Activated naive CD8-positive, alpha-beta T cell treated with anti-CD3 and anti-CD28 coated beads, Interleukin-2, amount 50 U/mL, for 16 hours (primary cell): ENCODE measurements at places on chromosomes 16 and 17.
A peak's percentile ranks its signal among the peaks of the same experiment; 100 is the strongest.

DNA sequence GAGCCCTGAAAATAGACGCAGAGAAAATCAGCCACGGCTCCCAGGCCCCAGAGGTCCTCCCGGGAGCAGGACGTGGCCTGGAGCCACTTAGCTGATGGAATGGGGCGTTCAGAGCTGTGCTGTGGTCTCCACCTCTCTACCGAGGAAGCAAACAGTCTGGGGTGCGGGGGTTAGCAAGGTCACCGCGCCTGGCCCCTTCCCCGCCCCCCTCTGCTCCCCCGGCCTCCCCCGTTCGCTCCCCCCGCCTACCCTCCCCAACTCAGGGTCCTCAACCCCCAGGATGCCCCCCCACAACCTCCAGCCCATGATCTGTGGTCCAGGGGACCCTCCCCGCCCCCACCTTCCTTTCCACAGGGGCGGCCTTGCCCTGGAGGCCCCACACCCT lies 20.6 kb upstream of the C1QTNF8 start:
- no peak for DNase-seq

DNA sequence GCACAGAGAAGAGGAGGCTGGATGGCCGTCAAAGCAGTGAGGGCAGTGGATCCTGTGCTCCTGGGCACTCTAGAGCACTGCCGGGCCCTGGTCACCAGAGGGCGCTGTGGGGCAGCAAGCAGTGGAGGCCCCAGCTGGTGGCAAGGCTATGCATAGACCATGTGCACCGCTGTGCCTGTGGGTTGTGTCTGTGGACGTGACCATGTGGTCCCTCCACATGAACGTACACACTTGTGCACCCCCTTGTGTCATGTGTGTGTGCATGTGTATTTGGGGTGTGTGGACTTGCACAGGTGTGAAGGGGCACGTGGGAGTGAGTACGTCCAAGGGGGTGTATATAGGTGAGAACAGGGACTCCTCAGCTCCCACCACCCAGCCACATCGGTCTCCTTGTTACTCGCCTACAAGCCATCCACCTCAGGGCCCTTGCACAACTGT lies 4.4 kb upstream of the MAP2K3 start:
- DNase-seq = peak; percentile 78

DNA sequence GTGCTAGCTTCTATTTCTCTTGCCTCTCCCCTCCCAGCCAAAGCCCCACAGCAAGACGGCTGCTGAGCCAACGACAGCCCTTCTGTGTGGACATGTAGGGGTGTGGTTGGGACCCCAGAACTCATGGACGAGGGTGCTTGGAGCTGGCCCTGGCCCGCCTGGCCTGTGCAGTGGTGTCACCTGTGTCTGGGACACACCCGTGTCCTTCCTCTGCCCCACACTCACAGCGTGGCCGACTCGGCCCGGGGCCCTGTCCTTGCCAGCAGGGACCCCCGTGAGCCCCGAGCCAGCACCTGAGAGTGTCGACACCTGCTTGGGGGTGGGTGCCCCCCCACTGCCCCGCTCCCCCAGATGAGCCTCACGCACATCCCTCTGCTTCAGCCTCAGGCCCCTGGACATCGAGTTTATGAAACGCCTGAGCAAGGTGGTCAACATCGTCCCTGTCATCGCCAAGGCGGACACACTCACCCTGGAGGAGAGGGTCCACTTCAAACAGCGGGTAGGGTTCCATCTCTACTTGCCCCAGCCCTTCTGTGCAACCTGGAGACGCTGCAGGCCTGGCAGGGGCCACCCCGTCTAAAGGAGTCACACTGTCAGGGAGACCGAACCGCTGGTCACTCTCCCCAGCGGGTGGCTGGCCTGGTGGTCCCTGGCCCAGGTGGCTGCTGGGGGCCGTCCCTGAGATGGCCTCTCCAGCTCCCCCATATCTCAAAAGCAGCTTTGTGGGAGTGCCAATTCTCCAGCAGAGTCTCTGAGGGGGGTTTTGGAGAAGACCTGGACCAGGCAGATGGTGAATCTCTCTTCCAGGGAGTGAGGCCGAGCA lies 349.8 kb downstream of the SEC14L1 start:
- DNase-seq = no peak

- DNase-seq = no peak
Observed at GRCh38 chr17:61658183-61658582, 67.2 kb upstream of the NACA2 start.

DNA sequence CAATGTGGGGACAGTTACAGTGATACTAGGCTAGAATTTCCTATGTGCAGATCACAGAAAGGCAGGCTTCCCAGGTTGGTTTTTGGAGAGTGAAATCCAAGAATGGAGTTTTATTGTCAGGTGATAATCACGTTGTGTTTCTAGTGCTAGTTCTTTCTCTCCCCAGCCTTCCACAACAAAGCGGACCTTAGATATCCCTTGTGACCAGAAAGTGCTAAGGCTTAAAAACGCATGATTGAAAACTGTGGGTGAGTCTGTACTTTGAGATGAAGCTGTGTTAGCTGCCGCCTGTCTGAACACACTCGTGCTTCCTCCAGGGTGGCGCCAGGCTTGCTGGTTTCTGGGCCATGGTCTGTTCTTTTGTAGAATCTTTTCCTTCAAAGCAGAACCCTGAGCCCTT lies 52.1 kb downstream of the BANP start:
- DNase-seq = no peak

DNA sequence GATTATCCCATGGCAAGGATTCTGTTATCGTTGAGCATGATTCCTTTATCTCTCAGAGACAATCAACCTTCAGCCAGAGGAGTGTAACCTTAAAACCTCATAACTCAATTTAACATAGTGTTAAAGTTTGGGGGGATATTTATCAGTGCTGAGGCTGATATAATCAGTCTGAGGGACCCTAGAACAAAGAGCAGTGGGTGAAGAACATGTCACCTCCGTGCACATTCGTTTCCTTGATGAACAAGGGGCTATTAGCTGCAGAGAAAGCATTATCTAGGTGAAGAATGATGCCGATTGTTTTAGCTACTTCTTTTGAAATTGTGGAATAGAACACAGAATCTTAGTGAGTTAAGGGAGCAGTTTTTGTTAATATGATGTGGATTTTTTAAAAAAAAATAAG lies 99.1 kb downstream of the SKAP1 start:
- no peak for DNase-seq

DNA sequence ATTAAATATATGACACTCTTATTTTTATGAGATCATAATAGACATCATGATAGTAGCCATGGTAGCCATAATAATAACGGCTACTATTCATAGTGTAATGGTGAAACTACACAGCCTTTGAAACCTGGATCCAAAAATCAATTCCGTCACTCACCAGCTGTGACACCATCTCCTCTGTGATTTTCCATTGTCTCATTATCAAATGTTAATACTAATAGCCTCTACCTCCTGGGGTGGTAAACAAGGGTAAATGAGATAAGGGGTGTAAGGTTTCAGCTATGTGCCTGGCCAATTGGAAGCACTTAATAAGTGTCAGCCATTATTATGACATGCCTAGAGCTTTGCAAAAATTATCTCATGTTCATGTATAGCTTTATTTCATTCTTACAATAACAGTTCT lies 88.6 kb downstream of the CACNG3 start:
- no peak for DNase-seq
